ENCODE measurements at places on chromosomes 1 and 21.
A peak's percentile ranks its signal among the peaks of the same experiment; 100 is the strongest.

GRCh38 chr1:12598974-12599373 is 19.0 kb downstream of the DHRS3 start:
- DNase-seq = no peak

- DNase-seq = no peak
Observed at GRCh38 chr1:8503842-8504241, 185.9 kb downstream of the SLC45A1 start.

DNA sequence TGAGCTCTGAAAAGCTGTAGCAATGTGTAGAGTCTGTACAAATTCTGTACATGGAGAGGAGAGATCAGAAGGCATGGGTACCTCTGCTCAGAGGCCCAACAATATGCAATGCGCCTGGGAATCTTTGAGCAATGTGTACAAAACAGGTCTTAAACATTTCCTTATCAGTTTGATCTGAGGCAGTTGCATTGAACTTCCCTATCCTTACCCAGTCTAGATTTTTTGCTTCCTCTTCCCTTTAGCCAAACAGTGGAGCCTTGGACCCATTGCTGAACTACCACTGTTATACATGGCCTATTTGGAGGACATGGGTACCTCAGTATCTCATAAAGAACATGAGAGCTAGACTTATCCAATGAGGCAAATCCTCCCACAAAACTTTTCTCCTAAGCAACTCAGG is 12.6 kb upstream of the MNDA start:
- no peak for DNase-seq

- DNase-seq = peak; percentile 44
Observed at GRCh38 chr1:223670458-223671159, 5.1 kb upstream of the CAPN8 start.

DNA sequence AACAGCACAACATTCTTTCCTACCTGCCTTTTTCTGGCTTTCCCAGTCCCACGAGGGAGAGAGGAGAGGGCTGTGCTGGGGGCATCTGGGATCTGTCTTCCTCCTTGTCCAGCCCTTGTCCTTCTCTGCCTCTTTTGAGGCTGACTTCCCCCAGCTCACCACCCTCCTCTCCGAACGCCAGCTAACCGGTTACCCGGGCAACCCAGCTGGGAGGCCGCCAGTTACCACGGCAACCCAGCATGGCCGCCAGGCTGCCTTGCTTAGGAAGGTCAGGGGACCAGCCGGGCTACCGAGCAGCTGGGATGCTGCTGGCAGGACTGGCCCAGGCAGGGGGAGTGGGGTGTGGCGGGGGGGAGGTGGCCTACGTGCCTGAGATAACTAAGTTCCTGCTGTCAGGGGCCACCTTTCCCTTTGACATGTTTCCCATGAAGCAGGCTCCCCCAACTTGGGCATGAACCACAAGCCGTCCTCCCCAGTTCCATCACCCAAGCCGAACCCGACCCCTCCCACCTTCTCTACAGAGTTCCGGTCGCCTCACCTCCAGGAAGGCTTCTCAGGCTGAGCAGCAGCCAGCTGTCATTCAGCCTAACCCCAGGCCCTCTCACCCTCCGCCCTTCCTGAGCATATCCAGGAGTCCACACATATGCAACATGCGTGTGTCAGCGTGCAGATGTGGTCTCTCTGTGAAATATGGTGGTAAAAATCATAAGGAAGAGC is 8.7 kb downstream of the PLEKHA6 start:
- peak; percentile 74 for DNase-seq

DNA sequence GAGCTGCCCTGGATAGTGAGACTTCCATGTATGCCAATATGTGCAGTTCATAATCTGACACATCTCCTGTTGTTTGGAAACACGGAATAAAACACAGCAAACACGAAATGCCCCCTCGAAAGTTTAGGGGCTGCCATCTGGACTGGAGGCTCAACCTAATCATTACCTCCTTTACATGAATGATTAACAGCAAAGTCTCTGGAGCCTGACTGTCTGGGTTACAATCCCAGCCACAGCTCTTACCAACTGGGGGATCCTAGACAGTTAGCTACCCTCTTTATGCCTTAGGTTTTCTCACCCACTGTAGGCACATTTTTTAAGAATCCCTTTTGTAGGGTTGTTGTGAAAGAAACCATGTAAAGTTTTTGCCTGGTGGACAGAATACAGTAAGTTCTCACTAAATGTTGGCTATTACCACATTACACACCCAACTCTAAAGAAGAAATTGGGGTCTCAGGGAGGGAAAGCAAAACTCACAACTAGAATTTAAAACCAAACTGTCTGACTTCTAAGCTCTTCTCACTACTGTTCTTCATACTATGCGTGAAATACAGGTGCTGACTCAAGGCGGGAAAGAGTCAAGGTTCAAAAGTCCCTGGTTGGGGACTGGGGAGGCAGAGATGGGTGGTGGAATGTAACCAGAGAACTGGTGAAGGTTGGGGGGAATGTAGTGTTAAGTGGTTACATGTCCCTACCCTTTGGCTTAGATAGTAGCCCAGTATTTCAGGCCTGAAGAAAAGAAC is 24.2 kb downstream of the CYP4A22 start:
- DNase-seq = no peak
